ENCODE measurements at places on chromosomes 6 and 20.
A peak's percentile ranks its signal among the peaks of the same experiment; 100 is the strongest.

GRCh38 chr20:41080866-41081265 is 52.2 kb downstream of the TOP1 start:
- no peak overlapping the region for H3K27ac ChIP-seq
- DNase-seq = no peak
- no peaks in the 10 kb centered on the region for H3K27me3 ChIP-seq
- H3K4me3 ChIP-seq = no peak overlapping the region
- H3K4me1 ChIP-seq = no peaks in the 10 kb centered on the region
- peaks cover 19% of the 10 kb centered on the region for H3K36me3 ChIP-seq

GRCh38 chr6:104003803-104004516 is 855.8 kb downstream of the HACE1 start:
- H3K4me3 ChIP-seq = no peak overlapping the region
- H3K27me3 ChIP-seq = no peaks in the 10 kb centered on the region
- no peaks in the 10 kb centered on the region for H3K4me1 ChIP-seq

GRCh38 chr20:63830841-63831588 is at the start of gene ZBTB46:
Gene ZBTB46 (minus strand): TSS chr20:63831264. CDS start chr20:63790757, 40,507 bp downstream.
- no peaks in the 10 kb centered on the region for H3K36me3 ChIP-seq
- H3K27me3 ChIP-seq = no peaks in the 10 kb centered on the region
- peaks cover 9% of the 10 kb centered on the region for H3K4me1 ChIP-seq

GRCh38 chr6:142300758-142301650 is 803 bp upstream of the ADGRG6 start:
- no peaks in the 10 kb centered on the region for H3K36me3 ChIP-seq
- peak overlapping the region; percentile 67 for H3K4me3 ChIP-seq
- DNase-seq = peak; percentile 29

DNA sequence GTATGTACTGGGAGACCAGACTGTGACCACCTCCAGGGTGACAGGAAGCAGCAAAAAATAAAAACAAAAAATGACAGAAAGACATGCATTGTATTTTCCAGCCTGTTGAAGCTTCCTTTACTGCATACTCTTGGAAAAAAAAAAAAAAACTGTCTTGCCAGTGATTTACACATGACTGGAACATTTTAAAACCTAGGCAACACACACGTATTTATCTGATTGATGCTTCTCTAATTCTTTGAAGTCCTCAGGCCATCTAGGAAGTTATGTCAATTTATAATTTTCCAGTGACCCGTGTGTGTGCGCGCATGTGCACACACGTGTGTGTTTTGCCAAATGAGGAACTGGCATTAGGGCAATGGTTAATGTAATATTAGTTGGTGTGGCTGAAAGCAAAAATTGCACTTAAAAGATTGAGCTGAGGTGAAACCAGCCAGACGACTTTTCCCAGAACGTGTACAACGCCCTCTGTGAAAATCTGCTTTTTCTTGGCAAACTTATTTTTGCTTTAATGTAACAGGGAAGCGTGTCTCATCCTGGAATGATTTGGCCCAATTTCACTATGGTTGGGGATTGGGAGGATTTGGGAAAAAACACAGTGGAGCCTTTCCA is 315.2 kb downstream of the TFAP2A start:
- H3K4me3 ChIP-seq = no peak overlapping the region
- H3K27me3 ChIP-seq = no peaks in the 10 kb centered on the region
- H3K36me3 ChIP-seq = no peaks in the 10 kb centered on the region
- H3K27ac ChIP-seq = no peak overlapping the region

All from kidney (tissue), 22 donors.